Activated naive CD4-positive, alpha-beta T cell treated with Interleukin-2 at 50 U/mL for 16 hours (primary cell): ENCODE measurements at places on chromosomes 2 and 18.

GRCh38 chr2:23273786-23274185 is 111.2 kb upstream of the KLHL29 start:
- DNase-seq, result no peak

DNA sequence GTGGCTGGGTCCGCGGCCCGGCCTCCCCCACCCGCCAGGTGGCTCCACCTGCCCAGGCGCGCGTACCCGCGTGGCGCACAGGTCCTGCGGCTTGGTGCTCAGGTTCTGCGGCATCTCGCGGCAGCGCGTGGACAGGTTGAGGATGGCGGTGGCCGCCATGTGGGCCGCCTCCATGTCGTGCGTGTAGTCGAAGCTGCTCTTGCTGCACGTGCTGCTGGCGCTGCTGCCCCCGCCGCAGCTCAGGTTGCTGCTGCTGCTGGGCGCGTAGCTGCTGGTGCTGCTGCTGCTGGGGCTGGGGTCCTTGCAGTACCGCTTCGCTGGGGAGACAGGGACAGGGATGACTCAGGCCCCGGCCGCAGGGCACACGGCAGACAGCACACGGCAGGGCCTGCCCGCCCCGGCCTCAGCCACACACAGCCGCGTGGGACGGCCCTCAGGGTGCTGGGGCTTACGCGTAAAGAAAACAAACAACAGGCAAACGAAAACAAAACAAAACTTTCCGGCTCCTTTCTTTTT is 147.7 kb upstream of the PXDN start:
- no peak for DNase-seq

GRCh38 chr2:240586919-240587800 is 626 bp downstream of the CAPN10 start:
- peak; percentile 68 for DNase-seq

DNA sequence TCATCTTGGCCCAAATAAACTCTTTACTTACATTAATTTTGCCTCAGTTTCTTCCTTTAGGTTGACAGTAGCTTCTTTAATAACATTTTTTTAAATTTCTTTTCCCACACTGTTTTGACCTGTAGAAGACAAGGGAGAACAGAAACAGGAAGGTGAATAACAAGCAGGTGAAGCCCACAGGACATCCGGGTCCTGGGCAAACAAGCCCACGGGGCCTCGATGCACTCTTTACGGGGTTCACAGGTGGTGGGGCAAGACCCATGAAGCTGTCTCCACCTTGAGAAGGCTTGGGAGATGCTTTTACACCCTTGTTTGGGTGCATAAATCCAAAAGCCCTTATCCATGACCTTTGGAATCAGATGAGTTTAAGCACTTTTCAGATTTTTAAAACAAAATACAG is 301.0 kb upstream of the MGAT5 start:
- no peak for DNase-seq

DNA sequence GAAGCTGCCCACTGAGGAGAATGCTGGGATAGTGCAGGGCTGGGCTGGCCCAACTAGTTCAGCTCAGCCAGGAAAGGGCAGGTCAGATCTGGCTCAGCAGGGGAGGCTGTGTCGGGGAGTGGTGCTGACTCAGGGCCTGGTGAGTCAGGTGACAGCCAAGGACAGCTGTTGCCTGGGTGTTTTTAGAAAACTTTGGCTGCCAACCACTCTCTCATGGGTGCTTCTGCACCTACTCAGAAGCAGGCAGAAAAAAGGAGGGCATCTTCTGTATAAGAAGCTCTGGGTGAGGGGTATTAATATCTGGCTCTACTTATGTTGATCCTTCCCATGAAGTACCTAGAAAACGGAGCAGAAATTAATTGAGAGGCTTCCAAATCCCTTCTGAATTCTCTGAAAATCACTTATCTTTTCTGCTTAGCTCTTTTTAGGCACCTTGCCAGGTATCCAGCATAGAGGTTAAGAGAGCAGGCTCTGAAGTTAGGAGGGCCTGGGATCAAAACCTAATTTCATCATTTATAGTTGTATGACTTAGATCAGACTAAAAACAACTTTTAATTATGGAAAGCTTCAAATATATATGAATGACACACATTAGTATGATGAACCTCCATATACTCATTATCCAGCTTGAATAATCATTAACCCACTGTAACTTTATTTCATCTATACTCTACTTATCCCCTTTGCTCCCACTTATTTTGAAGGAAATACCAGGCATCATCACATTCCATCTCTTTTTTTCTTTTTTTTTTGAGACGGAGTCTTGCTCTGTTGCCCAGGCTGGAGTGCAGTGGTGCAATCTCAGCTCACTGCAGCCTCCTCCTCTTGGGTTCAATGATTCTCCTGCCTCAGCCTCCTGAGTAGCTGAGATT is 15.5 kb upstream of the RAB10 start:
- peak; percentile 30 for DNase-seq

GRCh38 chr2:15919716-15920434 is 20.5 kb upstream of the MYCN start:
- DNase-seq, result no peak

DNA sequence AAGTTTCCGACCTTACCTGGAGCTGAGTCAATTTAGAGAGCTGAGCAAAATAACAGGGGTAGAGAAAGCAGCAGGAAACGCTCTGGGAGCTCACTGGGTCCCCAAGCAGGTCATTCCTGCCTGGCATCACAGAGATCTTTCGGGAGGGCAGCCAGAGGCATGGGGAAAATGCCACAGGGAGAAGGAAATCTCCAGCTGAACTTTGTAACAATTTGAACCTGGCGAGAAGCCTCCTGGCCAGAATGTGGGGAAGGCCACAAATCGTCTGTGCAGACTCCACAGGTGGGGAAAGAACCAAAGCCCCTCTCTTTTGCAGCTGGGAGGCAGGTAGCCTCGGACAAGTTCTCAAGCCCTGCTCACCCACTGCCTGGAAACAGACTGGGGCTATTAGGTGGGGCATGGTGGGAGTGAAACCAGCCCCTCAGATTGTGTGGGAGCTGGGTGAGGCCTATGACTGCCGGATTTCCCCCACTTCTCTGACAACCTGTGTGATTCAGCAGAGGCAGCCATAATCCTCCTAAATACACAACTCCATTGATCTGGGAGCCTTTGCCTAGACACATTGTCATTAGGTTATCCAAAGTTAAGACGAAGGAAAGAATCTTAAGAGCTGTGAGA is 53.9 kb downstream of the INO80D start:
- DNase-seq, result no peak

GRCh38 chr2:38627391-38627790 is 24.7 kb upstream of the HNRNPLL start:
- DNase-seq, result no peak

GRCh38 chr2:26687801-26688200 is 4.7 kb upstream of the KCNK3 start:
- DNase-seq, result no peak

DNA sequence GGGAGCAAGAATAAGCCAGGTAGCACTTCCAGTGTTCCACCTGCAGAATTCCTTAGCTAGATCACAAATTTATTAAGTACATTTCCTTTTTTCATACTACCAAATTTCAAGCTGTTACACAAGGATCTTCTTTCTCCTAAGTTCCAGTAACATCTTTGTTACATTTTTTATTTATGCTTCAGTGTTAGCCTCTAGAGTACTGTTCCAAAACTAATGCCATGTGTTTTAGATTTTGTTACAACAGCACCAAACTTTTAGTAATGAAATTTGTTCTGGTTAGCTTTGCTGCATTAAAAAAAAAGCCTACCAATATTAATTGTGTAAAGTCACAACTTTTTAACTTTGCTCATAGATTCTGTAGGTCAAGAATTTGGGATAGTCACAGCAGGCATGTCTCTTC is 161.1 kb downstream of the CAMKMT start:
- no peak for DNase-seq
